CD4-positive, alpha-beta T cell treated with Interferon gamma for 1 hour (primary cell): ENCODE measurements at places on chromosomes 6 and 20.

- no peak for DNase-seq
Measured at GRCh38 chr6:44116641-44117382, 10.4 kb downstream of the MRPL14 start.

GRCh38 chr6:148557796-148558321 lies 189.0 kb upstream of the UST start:
- DNase-seq, result no peak

- DNase-seq, result no peak
Measured at GRCh38 chr6:144292372-144292771, 7.2 kb downstream of the UTRN start.

GRCh38 chr6:35400901-35401311 lies 51.2 kb upstream of the FANCE start:
- no peak for DNase-seq

- DNase-seq, result no peak
Measured at GRCh38 chr6:91299544-91300491, 712.9 kb upstream of the MAP3K7 start.

GRCh38 chr6:45377043-45377553 lies 636 bp downstream of the SUPT3H start:
- no peak for DNase-seq

DNA sequence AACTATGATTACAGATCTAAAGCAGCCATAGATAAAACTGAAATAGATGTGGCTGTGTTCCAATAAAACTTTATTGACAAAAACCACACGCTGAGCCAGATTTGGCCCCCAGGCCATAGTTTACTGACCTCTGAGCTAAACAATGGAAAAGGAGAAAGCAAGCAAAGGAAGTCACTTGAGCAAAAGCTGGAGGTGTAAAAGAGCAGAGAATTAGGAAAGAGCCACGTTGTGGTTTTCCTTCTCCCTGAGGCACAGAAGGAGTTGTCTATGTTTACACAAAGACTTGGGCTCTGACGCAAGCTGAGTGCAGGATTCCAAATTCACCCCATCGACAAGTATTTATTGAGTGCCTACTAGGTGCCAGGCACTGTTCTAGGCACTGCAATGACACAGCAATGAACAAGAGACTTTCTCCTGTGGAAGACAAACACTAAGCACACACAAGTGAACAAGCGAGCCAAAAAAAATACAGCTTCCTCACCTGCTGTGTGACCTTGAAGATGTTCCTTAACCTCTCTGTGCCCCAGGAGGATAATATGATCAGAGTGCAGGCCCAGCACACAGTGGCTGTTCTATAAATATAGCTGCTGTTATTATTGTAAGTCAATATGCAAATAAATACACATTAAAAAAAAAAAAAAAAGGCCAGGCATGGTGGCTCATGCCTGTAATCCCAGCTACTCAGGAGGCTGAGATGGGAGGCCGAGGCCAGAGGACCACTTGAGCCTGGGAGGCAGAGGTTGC lies 75.4 kb upstream of the PTPN1 start:
- DNase-seq, result no peak

GRCh38 chr20:18662279-18663040 lies 74.6 kb downstream of the DTD1 start:
- no peak for DNase-seq

DNA sequence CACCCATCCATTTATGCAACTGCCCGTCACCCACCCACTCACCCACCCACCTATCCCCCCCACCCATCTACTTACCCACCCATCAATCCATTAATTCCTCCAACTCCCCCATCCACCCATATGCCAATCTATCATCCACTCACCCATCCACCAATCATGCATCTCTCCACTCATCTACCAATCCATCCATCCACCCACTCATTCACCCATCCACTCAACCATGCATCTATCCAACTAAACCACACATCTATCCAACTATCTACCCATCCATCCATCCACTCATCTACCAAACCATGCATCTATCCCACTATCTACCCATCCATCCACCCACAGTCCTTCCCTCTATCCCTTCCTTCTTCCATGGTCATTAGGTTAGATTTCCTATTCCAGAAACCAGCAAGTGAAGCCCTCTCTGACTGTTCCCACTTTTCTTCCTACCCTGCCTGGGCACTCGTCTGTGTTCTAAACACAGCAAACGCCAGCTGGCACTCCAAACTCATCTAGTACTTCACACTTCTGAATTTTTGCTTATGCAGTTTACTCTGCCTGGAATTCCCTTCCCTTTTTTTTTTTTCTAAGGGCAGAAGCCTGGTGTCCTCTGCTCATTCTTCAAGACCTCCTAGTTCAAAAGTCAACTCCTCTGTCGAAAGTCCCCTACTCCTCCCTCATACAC lies 43.1 kb downstream of the ARHGAP40 start:
- DNase-seq, result no peak

GRCh38 chr6:67642582-67642981 lies 992.5 kb upstream of the ADGRB3 start:
- DNase-seq, result no peak

GRCh38 chr6:139149383-139149782 lies 14.5 kb downstream of the HECA start:
- DNase-seq, result no peak

DNA sequence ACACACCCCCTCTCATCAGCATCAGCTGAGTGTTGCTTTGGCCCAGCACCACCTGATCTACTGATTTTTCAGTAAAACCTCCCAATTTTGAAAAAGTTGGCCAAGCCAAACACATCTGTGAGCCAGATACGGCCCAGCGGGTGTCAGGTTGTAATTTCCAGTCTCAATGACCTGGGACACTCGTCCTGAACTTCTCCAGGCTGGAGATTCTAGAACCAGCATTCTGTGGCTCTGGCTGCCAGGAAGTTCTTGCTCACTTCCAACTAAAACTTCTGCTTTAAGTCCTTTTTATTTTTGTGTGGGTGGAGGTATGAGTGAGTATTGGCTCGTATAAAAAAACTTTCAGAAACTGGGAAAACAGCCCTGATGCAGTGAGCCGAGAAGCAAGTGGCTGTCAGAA lies 5.1 kb downstream of the KIAA1755 start:
- no peak for DNase-seq

- DNase-seq, result no peak
Measured at GRCh38 chr6:158000530-158001307, 19.1 kb downstream of the SYNJ2 start.

DNA sequence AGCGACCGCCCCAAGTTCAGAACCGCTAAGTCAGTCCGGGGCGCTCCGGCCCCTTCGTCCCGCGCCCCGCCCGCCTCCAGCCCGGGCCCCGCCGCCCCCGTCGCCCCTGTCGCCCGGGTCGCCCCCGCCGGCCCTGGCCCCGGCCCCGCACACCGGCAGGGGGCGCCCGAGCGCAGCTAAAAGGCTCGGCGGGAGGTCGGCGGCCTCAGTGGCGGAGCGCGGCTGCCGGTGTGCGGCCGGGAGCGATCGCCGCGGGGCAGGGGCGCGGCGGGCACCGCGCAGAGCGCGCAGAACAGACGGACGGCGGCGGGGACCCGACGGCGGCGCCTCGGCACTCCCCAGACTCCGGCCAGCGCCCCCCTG lies at the start of gene FNDC1:
Gene FNDC1 (plus strand): TSS at position 208 of the 363 bp plus-strand sequence. CDS start 197 bp downstream, outside the sequence.
- no peak for DNase-seq

- DNase-seq, result no peak
Measured at GRCh38 chr6:25193460-25194171, 85.6 kb upstream of the CARMIL1 start.

DNA sequence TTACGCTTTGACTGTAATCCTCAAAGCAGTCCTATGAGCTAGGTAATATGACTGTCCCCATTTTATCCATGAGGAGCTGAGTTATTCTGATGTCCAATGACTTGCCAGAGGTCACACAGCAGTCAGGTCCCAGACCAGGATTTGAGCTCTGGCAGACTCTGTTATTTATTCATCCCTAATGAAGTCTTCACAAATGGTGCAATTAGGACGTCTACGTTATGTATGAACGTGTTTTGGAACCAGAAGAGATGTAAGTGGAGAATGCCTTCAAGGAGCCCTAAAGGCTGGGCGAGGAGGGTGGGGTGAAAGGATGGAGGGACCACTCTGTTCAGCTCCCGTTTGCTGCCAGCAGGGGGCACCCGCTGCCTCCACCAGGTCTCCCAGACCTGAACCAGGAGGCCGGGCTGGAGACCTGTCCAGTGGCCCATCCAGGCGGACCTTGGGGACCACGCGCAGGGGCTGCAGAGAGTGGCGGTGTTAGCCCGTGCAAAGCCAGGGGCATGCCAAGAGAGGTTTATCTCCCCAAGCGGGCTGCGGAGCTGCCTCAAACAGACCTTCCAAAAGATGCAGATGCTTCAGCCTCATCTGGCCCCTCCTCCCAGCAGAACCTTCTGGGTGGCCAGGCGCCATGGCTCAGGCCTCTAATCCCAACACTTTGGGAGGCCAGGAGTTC lies 15.2 kb upstream of the ZNF335 start:
- DNase-seq, result peak; percentile 70

- DNase-seq, result peak; percentile 77
Measured at GRCh38 chr6:42045538-42046460, 4.5 kb upstream of the TAF8 start.

GRCh38 chr6:73558624-73559398 lies 38.0 kb upstream of the EEF1A1 start:
- no peak for DNase-seq

GRCh38 chr6:146574211-146574610 lies 24.6 kb upstream of the ADGB start:
- no peak for DNase-seq

GRCh38 chr6:130928158-130928912 lies 101.1 kb downstream of the SMLR1 start:
- no peak for DNase-seq

GRCh38 chr20:57998276-57998675 lies 230.2 kb downstream of the ANKRD60 start:
- no peak for DNase-seq

- DNase-seq, result no peak
Measured at GRCh38 chr6:158521759-158522158, 38.1 kb upstream of the TMEM181 start.

DNA sequence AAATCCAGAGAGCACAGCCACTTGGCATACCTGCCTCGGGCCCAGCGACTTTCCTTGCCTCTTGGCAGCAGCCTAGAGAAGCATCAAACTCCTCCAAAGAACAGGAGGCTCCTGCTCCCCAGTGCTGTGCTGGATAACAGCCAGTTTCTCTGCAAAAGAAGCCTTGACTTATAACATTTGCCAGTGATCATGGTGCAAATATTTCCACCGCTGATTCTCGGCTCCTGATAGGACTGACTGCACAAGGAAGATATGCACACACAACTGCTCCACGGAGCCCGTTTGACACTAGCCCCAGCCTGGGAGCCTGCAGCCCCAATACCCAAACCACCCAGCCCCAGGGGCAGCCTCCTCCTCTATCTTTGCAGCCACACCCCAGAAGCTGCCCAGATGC lies 17.5 kb downstream of the ACSS1 start:
- no peak for DNase-seq

- no peak for DNase-seq
Measured at GRCh38 chr20:45049904-45050471, 50.9 kb downstream of the KCNS1 start.

GRCh38 chr20:10369723-10370090 lies 64.3 kb downstream of the MKKS start:
- DNase-seq, result no peak

- no peak for DNase-seq
Measured at GRCh38 chr6:39892490-39893129, 41.7 kb downstream of the MOCS1 start.

- DNase-seq, result no peak
Measured at GRCh38 chr6:47241742-47242482, 67.8 kb downstream of the TNFRSF21 start.

DNA sequence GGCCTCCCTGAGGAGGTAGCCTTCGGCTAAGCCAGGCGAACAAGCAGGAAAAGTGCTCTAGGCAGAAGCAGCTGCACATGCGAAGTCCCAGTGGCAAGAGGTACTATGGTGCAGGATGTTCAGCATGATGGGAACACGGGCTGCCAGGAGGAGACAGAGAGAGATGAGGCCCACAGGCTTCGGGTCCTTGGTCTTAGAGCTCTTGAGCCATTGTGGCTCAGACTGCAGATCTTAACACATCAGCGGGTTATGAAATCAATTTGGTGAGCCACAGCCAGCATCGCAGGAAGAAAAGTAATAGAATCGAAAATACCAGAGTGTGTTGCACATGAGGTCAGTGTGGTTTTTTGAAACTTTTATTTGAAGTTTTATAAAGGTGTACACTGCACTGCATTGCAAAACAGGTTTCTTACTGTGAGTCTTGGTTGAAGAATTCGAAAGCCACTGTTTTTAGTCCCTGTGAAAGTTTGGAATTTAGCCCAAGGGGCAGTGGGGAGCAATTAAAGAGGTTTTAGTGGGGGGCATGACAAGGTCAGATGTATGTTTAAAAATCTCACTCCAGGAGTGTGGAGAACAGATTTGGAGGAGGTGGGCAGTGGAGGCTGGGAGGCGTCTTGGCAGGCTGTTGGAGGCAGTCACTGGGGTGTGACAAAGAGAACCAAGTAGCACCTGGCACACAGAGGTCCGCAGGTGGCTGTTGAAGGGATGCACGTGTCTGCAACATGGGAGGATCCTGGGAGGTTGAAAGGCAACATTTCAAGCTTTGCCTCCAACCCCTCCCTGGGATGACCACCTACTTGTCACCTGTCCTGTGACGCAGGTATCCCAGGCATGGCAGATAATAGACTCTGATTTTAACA lies 69.3 kb downstream of the EYA2 start:
- DNase-seq, result no peak

DNA sequence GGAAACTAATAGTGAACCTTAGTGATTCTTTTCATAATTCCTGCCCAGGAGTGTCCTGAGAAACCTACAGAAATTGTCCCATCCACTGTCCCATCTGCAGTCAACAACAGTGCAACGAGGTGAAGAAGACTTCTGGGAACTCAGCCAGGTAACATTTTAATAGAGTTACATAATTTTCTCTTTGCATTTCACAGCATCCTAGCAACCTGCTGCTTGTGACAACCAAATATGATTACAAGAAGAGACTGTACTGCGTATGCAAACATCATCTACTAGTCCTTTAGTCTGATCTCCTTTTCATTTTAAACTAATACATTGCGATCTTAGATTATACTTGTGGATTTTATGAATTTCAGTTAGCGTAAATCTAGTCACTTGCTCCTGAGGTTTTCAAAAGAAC lies 951.6 kb downstream of the TFAP2A start:
- no peak for DNase-seq

DNA sequence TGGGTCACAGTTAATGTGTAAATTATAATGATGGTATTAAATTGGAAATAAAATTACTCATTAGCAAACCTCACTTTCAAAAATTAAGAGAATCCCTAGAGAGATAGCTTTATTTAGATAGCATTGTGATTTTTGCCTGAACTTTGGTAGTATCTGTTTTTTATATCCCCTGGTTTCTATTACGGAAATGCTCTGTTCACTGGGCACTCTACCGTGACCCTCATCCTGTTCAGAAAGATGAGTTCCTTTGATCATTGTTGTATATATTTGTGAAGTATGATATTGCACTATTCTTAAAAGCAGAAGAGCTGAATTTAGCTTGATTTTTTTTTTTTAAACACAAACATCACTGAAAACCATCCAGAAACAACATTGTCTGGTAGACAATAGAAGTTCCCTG lies 1143.8 kb upstream of the MAP3K7 start:
- no peak for DNase-seq

- DNase-seq, result no peak
Measured at GRCh38 chr6:22737331-22737730, 168.0 kb downstream of the HDGFL1 start.

- no peak for DNase-seq
Measured at GRCh38 chr6:44251576-44252524, 4.9 kb downstream of the HSP90AB1 start.

- DNase-seq, result peak; percentile 61
Measured at GRCh38 chr6:474453-475185, 83.1 kb downstream of the IRF4 start.
